Muscle of arm (tissue), 14 donors: ENCODE measurements at places on chromosomes 4 and X.
A peak's percentile ranks its signal among the peaks of the same experiment; 100 is the strongest.

DNA sequence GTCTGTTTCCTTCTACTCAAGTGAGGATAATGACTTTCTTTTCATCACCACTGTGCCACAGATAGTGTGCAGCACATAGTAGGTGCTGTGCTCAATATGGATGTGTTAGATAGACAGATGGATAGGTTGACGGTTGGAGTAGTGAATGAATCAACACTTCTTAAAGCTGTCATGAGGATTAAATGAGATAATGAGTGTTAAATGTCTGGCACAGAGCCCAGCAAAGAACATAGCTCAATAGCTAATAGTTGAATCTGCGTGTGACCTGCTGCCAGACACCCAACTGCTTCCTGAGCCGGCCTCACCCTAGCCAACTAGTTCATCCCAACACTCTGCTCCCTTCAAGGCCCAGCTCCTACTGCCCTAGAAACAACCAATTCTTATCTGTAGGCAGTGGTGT lies 67.7 kb upstream of the PJA1 start:
- DNase-seq = no peak

DNA sequence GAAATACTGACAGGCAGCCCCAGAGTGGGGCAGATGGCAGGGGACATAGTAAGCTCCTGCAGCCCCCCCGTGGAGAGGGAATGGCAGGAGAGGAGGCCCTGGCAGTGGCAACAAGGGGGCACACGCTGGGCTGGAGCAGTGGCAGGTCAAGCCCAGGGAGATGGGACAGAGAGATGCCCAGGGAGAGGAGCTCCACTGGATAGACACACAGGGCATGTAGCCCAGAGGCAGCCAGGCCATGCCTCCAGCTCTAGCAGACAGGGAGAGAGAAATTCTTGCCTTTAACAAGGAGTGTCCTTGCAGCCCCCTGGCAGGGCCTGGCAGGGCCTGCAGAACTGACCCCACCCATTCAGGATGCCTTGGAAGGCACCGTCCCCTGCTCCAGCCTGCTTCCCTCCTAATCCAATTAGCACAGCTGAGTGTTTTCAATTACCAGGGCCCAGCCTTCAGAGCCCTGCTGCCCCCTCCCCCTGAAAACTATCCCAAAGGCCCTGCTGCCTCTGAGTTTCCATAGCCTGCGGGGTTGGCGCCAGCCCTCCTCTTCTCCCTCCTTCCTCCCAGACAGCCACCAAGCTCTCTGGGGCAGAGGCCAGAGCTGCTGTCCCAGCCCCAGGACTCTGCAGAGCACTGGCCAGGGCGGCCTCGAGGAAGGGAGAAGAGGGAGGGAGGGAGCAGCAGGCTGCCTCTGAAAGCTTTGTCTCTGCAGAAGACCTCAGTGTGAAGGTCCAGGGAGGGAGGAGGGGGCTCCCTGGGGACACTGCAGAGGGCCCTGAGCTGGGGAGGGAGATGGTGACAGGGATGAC lies 12.5 kb downstream of the L1CAM start:
- no peak for DNase-seq

- DNase-seq = peak; percentile 29
These were observed 24.9 kb upstream of the RNF150 start for GRCh38 chr4:141158219-141158618.

DNA sequence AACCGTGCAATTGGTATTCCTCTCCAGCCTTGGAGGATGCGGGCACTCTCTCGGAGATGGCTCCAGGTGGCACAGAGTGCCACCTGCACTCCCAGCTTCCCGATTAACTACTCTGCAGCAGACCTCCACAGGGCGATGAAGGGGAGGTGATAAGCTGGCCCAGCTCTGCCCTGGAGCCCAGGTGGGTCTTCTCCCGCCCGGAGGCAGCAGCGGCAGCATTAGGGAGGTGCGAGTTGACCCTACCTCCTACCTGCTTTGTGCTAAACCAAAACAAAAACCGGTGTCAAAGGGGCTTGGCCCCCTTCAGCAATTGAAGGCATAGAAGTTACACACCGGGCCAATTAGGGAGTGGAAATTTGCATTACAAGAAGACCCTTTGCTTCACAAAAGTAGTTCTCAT lies 137.4 kb upstream of the MAMLD1 start:
- DNase-seq = no peak
